ENCODE measurements at places on chromosomes 5 and 9. TPM values are rescaled to one million over a fixed set of nuclear protein-coding genes. Genes with fewer than 3 reads are reported as not detected.

The LCN1 gene
- not detected for total RNA-seq

The DBH gene
- not detected for total RNA-seq

The SV2C gene
- not detected for total RNA-seq

The IFNB1 gene
- not detected for total RNA-seq
